Renal cortex interstitium (tissue), 15 donors: ENCODE measurements at places on chromosomes 6 and 20.

- no peak for DNase-seq
Measured at GRCh38 chr6:114577109-114577508, 234.3 kb upstream of the HS3ST5 start.

GRCh38 chr6:19892260-19892659, 55.1 kb downstream of the ID4 start:
- peak; percentile 70 for DNase-seq

DNA sequence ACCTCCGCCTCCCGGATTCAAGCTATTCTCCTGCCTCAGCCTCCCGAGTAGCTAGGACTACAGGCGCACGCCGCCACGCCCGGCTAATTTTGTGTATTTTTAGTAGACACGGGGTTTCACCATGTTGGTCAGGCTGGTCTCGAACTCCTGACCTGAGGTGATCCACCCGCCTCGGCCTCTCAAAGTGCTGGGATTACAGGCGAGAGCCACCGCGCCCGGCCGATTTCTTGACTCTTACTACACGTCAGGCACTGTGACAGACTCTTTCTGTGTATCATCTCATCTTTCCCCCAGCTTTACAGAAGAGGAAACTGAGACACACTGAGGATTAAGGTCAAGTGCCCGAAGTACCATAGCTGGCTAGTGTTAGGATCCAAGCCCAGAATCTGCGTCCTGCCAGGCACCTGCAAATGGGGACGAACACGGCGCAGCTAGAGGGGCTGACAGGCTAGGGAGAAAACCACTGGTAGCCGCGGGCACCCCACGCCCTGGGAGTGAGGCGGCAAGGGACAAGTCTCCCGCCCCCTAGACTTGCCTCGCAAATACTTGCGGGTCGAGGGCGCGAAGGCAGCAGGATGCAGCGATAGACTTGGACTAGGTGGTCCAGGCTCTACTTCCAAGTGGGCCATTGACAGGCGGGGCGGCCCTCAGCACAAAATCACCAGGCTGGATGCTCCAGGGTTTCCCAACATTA, 1.1 kb upstream of the TAF8 start:
- DNase-seq, result no peak

GRCh38 chr6:137261361-137261760, 42.2 kb upstream of the IFNGR1 start:
- DNase-seq, result no peak

DNA sequence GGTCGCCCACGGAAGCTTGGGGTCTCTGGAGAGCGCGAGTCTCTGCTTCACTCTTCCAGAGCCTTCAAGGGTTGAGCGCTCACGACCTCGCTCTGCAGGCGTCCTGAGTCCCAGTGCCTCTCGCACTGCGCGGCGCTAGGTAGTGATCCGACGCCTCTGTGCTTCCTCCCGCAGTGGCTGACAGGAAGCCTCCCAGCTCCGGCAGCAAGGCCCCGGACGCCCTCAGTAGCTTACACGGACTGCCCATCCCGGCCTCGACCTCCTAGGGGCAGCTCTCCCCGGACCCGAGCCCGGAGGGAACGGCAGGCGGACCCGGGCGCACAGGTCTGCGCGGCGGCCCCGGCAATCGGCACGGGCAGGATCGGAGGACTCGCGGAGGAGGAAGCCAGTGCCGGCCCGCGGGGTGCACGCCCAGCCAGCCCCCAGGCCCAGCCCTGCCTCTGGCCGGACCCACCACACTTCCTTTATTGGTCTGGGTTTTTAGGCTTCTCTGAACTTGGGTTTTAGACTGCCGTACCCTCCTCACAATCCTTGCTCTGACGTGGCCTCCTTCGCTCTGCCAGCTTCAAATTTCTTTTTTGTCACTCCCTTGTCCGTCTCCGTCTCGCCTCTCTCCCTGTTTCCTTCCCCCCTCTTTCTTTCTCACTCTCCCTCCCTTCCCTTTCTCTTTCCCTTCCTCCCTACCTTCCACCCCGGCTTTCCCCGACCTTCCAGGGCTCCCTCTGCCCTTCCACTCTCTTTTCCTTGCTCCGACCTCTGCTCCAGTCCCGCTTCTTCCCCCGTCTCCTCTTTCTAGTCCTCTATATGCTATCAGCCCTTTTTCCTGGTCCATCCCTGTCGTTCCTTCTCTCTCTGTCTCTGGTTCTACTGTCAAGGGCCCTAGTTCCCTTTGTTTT, 9.1 kb downstream of the PAX1 start:
- DNase-seq, result no peak

DNA sequence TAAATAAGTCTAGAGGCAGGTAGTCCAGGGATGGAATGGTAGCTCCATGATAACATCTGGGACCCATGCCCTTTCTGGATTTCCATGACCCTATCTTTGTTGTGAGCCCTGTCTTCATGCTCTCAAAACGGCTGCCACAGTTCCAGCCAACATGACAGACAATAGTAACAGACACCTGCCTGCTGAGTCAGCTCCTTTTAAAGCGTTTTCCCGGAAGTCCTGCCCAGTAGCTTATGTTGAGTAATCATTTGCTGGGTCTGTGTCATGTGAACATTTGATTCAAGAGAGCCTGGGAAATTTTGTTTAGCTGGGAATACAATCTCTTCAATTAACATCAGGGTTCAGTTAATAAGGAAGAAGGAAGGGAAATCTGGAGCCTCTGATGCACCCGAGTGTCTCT, 262.2 kb upstream of the SULF2 start:
- DNase-seq, result no peak

GRCh38 chr6:77341058-77341986, 122.0 kb downstream of the HTR1B start:
- DNase-seq, result no peak

- DNase-seq, result no peak
Measured at GRCh38 chr20:13461849-13462458, 176.8 kb downstream of the TASP1 start.

GRCh38 chr20:62752671-62753501, 43.4 kb upstream of the MRGBP start:
- no peak for DNase-seq

GRCh38 chr6:110645685-110646418, 169.4 kb downstream of the CDK19 start:
- no peak for DNase-seq

DNA sequence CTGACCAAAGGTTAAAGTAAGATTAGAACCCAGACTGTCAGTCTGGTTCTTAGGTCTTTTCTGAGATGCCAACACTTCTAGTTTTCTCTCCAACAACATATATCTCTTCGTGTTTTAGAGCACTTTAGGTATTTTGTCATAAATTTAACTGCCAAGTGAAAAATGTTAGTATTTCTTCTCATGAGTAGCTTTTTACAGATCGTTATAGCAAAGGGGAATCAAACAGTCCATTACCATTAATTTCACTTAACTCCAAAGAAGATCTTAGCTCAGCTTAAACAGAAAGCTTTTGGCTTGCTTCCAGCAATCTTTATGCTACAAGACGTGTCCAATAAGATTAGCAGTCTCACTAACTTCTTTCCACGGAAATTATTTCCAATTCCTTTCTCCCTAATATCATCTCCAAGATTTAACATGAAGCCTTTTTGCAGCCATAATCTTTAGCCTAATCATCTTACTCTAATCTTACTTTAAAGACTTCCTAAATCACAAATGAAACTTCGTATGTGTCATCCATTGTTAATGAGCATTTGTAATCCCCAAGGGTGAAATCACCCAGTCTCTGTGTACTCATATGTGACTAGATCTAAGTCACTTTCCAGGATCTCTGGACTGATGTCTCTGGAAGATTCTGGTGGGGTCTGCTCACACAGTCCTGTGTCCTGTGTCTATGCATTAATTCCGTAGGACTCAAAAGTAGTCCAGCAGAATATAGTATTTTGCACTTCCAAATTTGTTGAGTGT, 38.7 kb downstream of the MOXD1 start:
- no peak for DNase-seq
